ENCODE measurements at places on chromosomes 4 and X.

GRCh38 chr4:167443841-167444240, 209.5 kb upstream of the SPOCK3 start:
- no peak for DNase-seq

DNA sequence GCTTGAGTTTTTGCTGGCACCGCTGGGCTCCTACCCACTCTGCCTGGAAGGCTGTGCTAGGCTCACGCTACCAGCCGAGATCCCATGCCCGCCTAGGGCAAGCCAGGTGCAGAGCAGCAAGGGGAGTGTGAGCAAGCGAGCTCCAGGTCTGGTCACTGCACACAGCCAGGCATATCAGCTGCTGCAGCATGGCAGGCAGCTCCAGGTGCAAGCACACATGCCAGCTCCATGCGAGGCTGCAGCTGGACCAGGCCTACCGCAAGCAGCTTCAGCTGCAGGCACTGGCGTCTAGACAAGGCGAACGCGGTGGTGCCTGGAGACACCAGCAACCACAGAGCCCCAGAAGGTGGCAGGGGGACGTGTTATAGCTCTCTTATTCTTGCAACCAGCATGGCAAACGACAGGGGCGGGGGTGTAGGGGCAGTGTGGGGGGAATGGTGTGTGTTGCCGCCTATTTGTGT, 614.7 kb upstream of the EPHA5 start:
- DNase-seq = no peak

GRCh38 chrX:11105080-11105479, 6.1 kb upstream of the HCCS start:
- DNase-seq = no peak

GRCh38 chr4:121448231-121448630, 67.4 kb upstream of the QRFPR start:
- DNase-seq = no peak

- DNase-seq = peak; percentile 69
Observed at GRCh38 chrX:130339408-130340222, at the start of gene SLC25A14. SLC25A14 (plus strand) TSS chrX:130339919; CDS start chrX:130340279, 360 bp downstream.

DNA sequence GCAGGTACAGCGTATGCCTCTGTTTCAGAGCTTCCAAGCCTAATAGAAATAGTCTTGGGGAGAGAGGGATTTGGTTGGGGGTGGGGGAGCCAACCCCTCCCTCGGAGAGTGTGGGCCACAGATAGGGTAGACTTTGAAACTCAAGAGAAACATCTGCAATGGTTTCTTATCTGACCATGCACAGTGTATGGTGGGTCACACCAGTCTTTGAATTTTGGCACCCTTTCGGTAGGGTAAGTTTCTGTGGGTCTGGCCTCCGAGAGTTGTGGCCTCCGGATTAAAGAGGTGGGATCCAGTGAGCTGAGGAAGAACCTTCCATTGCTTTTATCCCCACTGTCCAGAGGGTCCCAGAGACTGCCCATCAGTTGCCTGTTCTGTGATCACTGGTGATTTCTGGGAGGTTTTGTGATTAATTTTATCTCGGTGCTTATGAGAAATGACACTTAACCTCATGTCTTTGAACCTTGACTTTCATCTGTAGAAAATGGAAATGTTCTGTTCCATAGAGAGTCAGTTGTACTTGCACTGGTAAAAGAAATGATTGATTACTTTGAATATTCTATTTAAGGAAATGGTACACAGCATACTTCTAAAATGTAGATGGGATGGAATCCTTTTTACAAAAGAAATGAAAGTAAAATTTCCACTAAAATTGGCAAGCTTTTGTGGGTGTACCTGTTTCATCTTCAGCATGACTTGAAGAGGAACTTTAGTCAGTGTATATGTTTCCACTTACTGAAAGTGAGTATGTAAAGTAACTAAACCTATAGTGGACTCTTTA, 62.7 kb downstream of the TMEM131L start:
- no peak for DNase-seq
